ENCODE measurements at places on chromosomes 16 and 17. TPM values are rescaled to one million over a fixed set of nuclear protein-coding genes. Genes with fewer than 3 reads are reported as not detected.

KRT38 gene
- not detected for total RNA-seq

CDK10 gene
- total RNA-seq: 83.4 TPM

GRCh38 chr17:29214215-29215146, 32.2 kb upstream of the CRYBA1 start:
- H3K4me1 ChIP-seq: peaks cover 23% of the 10 kb centered on the region
- H3K36me3 ChIP-seq: no peaks in the 10 kb centered on the region
- no peak overlapping the region for H3K4me3 ChIP-seq
- H3K27ac ChIP-seq: no peak overlapping the region
- H3K27me3 ChIP-seq: no peaks in the 10 kb centered on the region

ZFPM1 gene
- 5.0 TPM for total RNA-seq

KIF19 gene
- total RNA-seq: not detected

GUCY2D gene
- not detected for total RNA-seq

TM4SF5 gene
- not detected for total RNA-seq

- DNase-seq: peak; percentile 63
- no peaks in the 10 kb centered on the region for H3K4me1 ChIP-seq
- H3K36me3 ChIP-seq: no peaks in the 10 kb centered on the region
- no peak overlapping the region for H3K4me3 ChIP-seq
- no peak overlapping the region for H3K27ac ChIP-seq
- H3K27me3 ChIP-seq: no peaks in the 10 kb centered on the region
These were observed 87.2 kb upstream of the CACNG5 start for GRCh38 chr17:66747578-66748275.

OR2C1 gene
- total RNA-seq: not detected

CLEC18A gene
- total RNA-seq: 0.28 TPM

GRCh38 chr17:81398176-81398831, 3.0 kb downstream of the BAHCC1 start:
- peaks cover 16% of the 10 kb centered on the region for H3K4me1 ChIP-seq
- DNase-seq: peak; percentile 37
- H3K4me3 ChIP-seq: peak overlapping the region; percentile 89
- H3K27ac ChIP-seq: peak overlapping the region; percentile 99

GALK1 gene
- 8.7 TPM for total RNA-seq

IRX6 gene
- total RNA-seq: not detected

SCNN1G gene
- total RNA-seq: 7.9 TPM

- H3K4me3 ChIP-seq: peak overlapping the region; percentile 96
- H3K4me1 ChIP-seq: peaks cover 20% of the 10 kb centered on the region
- no peaks in the 10 kb centered on the region for H3K27me3 ChIP-seq
- DNase-seq: peak; percentile 63
- H3K36me3 ChIP-seq: peaks cover 11% of the 10 kb centered on the region
These were observed 1.4 kb downstream of the WIPI1 start for GRCh38 chr17:68455901-68456338.

GRCh38 chr16:89330177-89330856, 112.8 kb downstream of the ZNF778 start:
- peak; percentile 74 for DNase-seq
- no peak overlapping the region for H3K4me3 ChIP-seq
- H3K4me1 ChIP-seq: peaks cover 31% of the 10 kb centered on the region
- peaks cover 14% of the 10 kb centered on the region for H3K36me3 ChIP-seq
- H3K27me3 ChIP-seq: no peaks in the 10 kb centered on the region

CCL16 gene
- not detected for total RNA-seq

GRCh38 chr17:80430446-80431245, 15.7 kb downstream of the ENDOV start:
- no peak for DNase-seq
- H3K4me1 ChIP-seq: no peaks in the 10 kb centered on the region
- H3K36me3 ChIP-seq: no peaks in the 10 kb centered on the region
- no peak overlapping the region for H3K27ac ChIP-seq
- H3K27me3 ChIP-seq: no peaks in the 10 kb centered on the region

- H3K27me3 ChIP-seq: no peaks in the 10 kb centered on the region
- no peaks in the 10 kb centered on the region for H3K4me1 ChIP-seq
- no peak overlapping the region for H3K27ac ChIP-seq
These were observed 232.3 kb downstream of the ZFHX3 start for GRCh38 chr16:72815348-72816318.

ABCC11 gene
- 0.20 TPM for total RNA-seq

DNA sequence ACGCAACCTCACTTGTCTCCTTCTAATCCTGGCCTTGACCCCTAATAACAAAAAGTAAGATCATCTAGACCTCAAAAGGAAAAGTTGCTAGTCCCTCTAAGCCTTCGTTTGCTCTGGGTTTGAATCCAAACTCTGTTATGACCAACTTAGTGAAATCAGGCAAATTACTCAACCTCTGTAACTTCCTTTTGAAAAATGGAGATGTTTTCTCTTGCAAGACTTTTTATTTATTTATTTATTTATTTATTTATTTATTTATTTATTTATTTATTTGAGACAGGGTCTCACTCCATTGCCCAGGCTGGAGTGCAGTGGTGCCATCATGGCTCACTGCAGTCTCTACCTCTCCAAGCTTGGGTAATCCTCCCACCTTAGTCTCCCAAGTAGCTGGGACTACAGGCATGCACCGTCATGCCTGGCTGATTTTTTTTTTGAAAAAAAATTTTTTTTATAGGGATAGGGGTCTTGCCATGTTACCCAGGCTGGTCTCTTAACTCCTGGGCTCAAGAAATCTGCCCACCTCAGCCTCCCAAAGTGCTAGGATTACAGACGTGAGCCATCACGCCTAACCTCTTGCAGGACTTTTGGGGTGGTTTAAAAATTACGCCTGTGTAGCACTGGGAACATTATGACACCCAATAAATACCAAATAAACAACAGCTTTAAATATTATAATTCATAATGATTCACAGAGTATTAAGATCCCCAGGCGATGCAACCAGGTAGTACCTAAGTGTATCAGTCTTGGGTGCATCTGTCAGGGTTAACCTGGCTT, 63.4 kb downstream of the PITPNC1 start:
- peak overlapping the region; percentile 65 for H3K27ac ChIP-seq
- no peak for DNase-seq
- H3K4me3 ChIP-seq: peak overlapping the region; percentile 35

ACSM2B gene
- not detected for total RNA-seq

TLCD3B gene
- 0.21 TPM for total RNA-seq

- no peaks in the 10 kb centered on the region for H3K27me3 ChIP-seq
- DNase-seq: no peak
- H3K4me3 ChIP-seq: no peak overlapping the region
- peaks cover 11% of the 10 kb centered on the region for H3K36me3 ChIP-seq
- no peaks in the 10 kb centered on the region for H3K4me1 ChIP-seq
These were observed 19.6 kb downstream of the KATNB1 start for GRCh38 chr16:57755061-57755684.

SECTM1 gene
- total RNA-seq: 13.4 TPM

CD300A gene
- not detected for total RNA-seq

DNA sequence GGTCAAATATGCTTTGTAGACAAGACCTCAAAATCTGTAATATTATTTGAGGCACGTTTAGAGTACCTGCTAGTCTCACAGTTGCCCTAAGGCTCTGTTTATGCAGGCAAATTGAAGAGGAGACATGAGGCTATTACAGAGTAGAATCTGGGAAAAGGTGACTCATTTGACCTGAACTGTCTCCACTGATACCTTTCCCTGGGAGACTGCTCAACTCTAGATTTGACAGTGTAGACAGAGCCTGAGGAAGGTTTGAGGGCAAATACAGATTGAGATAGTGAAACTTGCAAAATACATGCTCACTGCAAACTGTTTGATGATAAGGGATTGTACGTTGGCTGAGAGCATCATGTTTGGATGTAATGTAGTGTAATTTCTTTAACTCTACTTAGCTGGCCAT, 1266.6 kb upstream of the CDH8 start:
- no peaks in the 10 kb centered on the region for H3K27me3 ChIP-seq
- no peaks in the 10 kb centered on the region for H3K4me1 ChIP-seq
- H3K4me3 ChIP-seq: no peak overlapping the region
- H3K36me3 ChIP-seq: no peaks in the 10 kb centered on the region
- no peak overlapping the region for H3K27ac ChIP-seq

DNA sequence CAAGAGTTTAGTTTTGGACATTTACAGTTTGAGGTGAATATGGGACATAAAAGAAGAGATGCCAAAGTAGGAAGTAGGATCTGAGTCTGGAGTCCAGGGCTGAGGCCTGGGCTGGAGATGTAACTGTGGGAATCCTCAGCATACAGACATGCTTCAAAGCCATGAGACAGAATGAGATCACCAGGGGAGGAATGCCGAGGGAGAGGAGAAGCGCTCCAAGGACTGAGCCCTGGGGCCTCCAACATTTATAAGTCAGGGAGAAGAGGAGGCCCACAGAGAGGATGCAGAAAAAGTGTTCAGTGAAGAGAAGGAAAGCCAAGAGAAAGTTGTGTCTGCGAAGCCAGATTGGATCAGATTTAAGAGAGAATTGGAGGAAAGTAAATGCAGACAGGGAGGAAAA, 277.5 kb upstream of the MYOCD start:
- H3K4me3 ChIP-seq: no peak overlapping the region
- H3K27ac ChIP-seq: no peak overlapping the region
- peaks cover 11% of the 10 kb centered on the region for H3K27me3 ChIP-seq
- no peaks in the 10 kb centered on the region for H3K36me3 ChIP-seq
- DNase-seq: no peak

DNA sequence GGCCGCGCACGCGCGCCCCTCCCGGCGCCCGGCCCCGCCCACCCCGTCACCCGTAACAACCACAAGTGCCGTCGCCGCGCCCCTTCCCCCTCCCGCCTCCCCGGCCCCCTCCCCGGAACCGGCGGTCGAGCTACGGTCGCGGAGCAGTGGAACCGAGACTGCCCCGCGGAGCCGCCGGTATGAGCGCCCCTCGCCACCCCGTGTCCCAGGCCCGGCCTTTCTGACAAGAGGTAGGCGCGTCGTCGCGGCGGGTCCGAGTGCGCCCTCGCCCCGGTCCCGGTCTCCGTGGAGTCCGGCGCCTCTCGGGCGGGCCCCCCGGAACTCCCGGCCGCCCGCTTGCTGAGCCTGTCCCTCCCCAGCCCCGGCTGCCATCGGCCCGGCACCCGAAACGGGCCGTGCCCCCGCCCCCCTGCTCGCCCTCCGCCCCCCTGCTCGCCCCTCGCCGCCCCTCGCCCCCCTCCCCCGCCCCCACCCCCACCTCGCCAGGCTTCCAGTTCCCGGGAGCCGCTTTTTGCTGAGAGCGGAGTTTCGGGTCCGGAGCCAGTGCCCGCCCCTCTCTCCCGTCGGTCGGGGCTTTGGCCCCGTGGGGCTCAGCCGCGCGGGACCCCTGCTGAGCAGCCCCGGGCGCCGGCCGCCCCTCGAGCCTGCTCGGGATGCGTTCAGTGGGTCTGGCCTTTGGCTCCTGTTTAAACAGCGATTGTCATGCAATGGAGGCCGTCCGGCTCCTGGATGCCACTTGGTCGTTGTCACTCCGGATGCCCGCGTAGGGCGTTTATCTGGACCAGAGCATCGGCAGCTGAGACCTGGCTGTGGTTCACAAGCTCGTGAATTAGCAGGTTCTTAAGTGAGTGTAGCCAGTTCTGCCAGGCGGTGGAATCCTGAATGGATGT, at the start of gene SEC14L1:
Gene SEC14L1, plus strand, starts transcription at position 92 of the 890 bp plus-strand sequence. CDS start 2,628 bp downstream, outside the sequence.
- DNase-seq: peak; percentile 39
- peaks cover 21% of the 10 kb centered on the region for H3K4me1 ChIP-seq
- H3K36me3 ChIP-seq: peaks cover 6% of the 10 kb centered on the region
- peak within 1 kb of the TSS; percentile 73 for H3K4me3 ChIP-seq

GRCh38 chr17:17183744-17184143, 22.4 kb downstream of the PLD6 start:
- no peaks in the 10 kb centered on the region for H3K4me1 ChIP-seq
- H3K27ac ChIP-seq: no peak overlapping the region
- DNase-seq: no peak
- peaks cover 61% of the 10 kb centered on the region for H3K36me3 ChIP-seq
- no peaks in the 10 kb centered on the region for H3K27me3 ChIP-seq

- H3K4me1 ChIP-seq: no peaks in the 10 kb centered on the region
- no peaks in the 10 kb centered on the region for H3K27me3 ChIP-seq
- no peak overlapping the region for H3K4me3 ChIP-seq
These were observed 12.4 kb downstream of the MYBBP1A start for GRCh38 chr17:4542726-4543191.

CLEC18B gene
- total RNA-seq: not detected

GRCh38 chr16:59169168-59169567, 435.1 kb upstream of the GOT2 start:
- no peak overlapping the region for H3K4me3 ChIP-seq
- no peaks in the 10 kb centered on the region for H3K4me1 ChIP-seq
- H3K27me3 ChIP-seq: peaks cover 80% of the 10 kb centered on the region
- H3K27ac ChIP-seq: no peak overlapping the region
- no peaks in the 10 kb centered on the region for H3K36me3 ChIP-seq

SDK2 gene
- not detected for total RNA-seq
